ENCODE measurements at places on chromosomes 13 and 19.

GRCh38 chr19:40936755-40937154 is 54.3 kb upstream of the CYP2B6 start:
- no peak for DNase-seq

DNA sequence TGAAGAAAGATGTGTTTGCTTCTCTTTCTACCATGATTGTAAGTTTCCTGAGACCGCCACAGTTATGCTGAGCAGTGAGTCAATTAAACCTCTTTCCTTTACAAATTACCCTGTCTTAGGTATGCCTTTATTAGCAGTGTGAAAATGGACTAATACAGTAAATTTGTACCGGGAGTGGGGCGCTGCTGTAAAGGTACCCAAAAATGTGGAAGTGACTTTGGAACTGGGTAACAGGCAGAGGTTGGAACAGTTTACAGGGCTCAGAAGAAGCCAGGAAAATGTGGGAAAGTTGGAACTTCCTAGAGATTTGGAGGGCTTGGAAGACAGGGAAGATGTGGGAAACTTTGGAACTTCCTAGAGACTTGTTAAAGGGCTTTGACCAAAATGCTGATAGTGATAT is 9.2 kb upstream of the PDS5B start:
- no peak for DNase-seq

DNA sequence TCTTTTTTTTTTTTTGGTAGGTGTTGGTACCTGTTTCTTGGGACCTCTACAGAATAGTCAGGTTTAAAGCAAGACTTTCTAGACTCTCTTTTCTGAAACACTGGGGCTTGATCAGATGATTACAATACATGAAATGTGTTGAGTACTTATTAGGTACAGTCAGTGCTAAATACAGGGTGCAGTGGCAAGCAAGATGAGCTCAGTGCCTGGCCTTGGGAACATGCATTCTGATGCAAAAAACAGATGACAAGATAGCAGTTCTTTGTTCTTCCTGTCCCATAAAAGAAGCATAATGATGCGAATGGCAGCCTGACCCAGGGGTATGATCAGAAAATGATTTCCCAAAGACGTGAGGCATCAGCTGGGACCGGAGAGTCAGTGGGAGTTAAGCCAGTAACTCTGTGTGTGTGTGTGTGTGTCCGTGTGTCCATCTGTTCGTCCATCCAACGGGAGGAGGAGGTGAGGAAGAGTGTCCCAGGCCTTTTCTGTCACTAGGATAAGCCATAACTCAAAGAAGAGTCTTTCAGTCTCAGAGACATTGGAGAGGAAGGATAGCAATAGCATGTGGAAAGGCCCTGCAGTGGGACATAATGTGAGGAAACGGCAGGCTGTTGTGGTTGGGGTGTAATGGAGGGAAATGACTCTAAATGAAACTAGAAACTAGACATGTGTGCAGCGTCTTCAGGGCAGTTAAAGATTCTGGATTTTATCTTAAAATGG is 32.2 kb downstream of the SLAIN1 start:
- no peak for DNase-seq

GRCh38 chr19:48443731-48444128 is 2.1 kb upstream of the GRWD1 start:
- DNase-seq, result no peak

- DNase-seq, result no peak
Measured at GRCh38 chr13:23963947-23964346, 66.6 kb upstream of the C1QTNF9B start.

DNA sequence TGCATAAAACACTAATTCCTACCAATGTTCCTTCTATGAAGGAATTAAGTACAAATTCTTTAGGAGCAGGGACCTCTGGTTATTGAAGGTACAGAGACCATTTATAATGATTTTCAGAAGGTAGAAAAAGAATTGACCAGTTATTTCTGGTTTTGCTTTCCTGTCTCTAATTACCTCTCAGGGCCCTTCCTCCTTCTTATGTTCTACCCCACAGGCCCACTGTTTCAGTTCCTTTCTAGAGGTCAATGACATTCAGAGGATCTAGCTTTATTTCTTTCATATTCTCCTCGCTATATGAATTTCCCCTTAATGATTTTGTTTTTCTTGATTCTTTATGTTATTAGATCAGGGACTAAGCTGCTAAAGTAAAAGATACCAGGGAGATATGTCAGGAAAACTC is 345.0 kb upstream of the SPRY2 start:
- DNase-seq, result no peak

- peak; percentile 69 for DNase-seq
Measured at GRCh38 chr19:37227996-37228395, 10.0 kb downstream of the ZNF383 start.

- DNase-seq, result peak; percentile 74
Measured at GRCh38 chr13:26985285-26985878, 186.2 kb downstream of the USP12 start.

DNA sequence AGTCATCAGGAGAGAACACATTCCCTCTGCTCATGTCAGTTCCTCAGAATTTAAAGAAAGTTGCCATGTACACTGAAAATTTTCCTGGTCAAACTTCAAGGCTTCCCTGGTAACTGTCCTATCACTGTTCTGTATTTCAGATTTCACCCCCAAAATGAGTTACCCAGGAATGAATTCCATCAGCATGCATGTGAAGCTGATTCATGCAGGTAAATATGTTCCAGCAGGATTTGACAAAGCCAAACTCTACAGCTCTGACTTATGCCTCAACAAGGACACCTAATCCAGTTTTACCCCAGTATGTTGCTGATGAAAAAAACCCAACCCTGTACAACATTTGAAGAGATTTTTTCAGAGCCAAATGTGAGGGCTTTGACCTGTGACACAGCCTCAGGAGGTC is 21.5 kb downstream of the LIG4 start:
- DNase-seq, result no peak

DNA sequence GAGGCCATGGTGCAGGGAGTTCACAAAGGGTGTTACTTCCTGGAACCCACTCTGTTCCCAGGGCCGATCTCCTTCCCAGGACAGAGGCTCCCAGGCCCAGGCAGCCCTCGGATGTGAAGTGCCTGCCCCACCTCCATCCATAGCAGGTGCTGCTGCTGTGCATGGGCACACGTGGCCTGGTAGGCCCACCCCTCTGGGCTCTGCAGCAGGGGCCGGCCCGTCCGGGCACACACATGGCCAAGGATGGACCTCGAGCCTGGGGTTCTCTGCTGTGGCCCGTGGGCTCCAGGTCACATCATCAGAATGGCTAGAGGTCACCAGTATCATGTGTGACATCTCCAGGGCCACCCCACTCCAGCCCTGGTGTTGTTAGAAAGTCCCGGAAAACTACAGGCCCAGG is 71.8 kb downstream of the GADD45B start:
- DNase-seq, result no peak

GRCh38 chr13:74136084-74136658 is 2.0 kb upstream of the KLF12 start:
- no peak for DNase-seq

DNA sequence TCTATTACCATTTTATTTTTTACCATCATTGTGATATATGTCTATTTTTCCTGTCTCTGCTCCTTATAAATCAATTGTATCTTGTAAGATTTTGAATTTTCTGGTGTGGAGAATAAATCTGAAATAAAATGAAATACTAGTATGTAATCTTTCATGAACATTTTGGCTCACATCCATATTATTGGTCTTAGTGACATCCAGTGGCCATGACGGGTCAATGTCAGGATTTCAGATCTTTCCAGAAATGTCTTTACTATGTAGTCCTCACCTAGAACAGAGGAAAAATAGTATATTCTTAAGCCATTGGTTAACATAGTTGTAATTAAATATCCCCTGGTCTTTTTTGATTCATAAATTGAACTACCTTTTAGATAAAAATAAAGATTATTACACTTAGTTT is 109.8 kb upstream of the GPC6 start:
- no peak for DNase-seq

- DNase-seq, result no peak
Measured at GRCh38 chr19:28427376-28428083, 785.4 kb downstream of the UQCRFS1 start.

GRCh38 chr19:37007587-37008220 is 70.5 kb upstream of the ZNF420 start:
- peak; percentile 86 for DNase-seq
